NCI-H187 (cell line): ENCODE measurements at places on chromosomes 7 and 10.

GRCh38 chr7:149872419-149873073 is 1.2 kb upstream of the ATP6V0E2 start:
- peak; percentile 40 for DNase-seq

DNA sequence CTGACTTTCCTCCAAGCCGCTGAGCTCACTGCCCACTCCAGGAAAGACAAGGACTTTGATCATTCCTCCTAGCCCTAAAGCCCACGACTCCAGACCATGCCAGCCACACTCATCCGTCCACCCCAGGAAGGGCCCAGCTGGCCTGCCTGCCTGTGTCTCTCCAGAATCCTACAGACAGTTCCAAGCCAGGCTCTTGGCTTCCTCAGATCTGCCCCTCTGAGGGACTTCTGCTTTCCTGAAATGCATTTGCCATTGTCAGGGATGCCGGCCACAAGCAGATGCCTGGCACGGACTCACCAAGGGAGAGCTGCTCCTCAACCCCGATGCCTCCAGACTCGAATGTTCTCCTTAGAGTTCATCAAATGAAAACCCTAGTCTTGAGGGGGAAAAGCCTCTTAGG is 155.8 kb downstream of the OAT start:
- DNase-seq, result no peak

- no peak for DNase-seq
Observed at GRCh38 chr7:157815706-157816022, 478.9 kb downstream of the DNAJB6 start.

DNA sequence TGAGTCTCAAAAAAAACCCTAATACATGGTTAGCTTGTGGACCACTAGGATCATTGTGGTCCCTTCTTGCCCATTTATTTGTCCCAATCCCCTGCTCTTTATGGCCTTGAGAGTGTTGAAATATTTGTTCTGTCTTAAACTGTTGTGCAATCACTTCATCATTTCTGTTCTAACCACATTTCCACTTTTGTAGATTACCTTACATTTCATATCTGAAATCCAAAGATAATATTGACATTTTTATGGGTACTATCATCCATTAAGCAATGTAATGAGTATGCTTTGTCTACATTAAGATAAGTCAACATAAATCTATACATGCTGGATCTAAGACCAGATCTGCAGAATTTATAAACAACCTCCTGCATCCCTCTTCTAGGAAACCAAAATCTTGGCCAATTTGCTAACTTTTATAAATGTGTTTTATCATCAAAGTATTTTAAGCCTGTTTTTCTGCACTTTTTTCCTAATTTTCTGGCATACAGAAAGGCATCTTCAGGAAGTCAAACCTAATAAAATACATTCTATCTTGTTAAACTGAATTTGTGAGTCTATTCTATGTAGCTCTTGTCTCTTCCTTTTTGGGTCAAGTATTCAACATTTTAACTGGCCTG is 359.4 kb upstream of the CELF2 start:
- no peak for DNase-seq

GRCh38 chr10:45035673-45036072 is 35.0 kb downstream of the ZNF22 start:
- no peak for DNase-seq

DNA sequence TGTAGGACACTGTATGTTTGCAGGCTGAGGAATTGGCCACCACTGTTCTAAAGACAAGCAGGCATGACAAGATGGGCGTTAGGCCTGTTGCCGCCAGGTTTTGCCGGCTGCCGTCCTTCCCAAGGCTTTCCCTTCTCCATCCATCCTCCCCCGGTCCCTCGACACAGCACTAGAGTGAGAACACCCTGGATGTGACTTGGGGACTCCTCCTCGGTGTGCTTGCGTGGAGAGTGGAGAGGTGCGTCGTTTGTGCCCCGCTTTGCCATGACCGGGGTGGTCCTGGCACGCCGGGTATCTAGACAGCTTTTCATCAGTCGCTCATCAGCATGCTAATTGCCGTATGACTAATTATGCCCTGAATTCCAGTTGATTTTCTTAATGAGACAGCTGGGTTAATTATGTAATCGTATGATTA is 206.6 kb upstream of the SH2B2 start:
- no peak for DNase-seq

DNA sequence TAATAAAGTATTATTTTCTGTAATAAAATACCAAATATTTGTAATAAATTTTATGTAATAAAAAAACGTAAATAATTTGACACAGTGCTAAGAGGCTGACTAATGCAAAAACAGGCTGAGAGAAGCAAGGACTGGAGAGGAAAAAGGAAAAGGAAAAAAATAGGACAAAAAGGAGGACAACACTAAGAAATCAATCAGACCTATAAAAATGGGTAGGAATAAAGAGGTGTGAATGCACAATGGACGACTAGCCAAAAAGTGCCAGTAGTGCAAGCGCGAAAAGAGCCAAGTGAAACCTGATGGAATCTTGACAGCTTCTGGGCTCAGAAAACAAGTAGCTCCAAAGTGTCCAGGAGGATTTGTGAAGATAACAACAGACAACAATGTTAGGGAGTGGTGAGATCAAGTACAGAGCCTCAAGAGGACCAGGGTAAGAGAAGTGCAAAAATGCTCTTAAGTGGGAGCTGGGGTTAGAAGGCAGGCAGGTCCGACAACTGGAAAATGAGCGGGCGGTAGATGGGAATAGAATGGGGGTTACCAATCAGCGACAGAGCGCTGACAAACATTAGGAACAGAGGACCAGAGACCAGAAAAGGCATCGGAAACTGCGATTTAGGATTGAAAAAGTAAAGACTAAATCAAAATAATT is 1.2 kb downstream of the BRAF start:
- no peak for DNase-seq
